ENCODE measurements at places on chromosomes 13 and 19.

GRCh38 chr19:17686592-17687024 is 1.5 kb downstream of the UNC13A start:
- DNase-seq, result peak; percentile 39

DNA sequence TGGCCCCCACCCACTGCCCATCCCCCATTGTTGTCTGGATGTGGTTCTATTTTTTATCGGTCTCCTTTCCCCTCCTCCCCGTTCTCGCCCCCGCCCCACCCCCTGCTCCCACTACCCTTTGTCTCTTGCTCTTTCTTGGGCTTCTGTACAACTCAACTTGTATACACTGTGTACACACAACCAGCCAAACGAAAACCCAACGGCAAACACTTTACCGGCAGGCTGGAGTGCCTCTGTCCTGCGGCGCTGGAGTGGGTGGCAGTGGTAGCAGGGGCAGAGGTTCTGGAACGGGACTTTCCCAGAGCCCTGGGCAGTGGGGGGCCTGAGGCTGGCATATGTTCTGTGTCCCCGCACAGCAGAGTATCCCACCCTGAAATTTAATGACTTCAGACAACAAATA is 13.7 kb downstream of the RRAS start:
- DNase-seq, result peak; percentile 22

- DNase-seq, result peak; percentile 79
Measured at GRCh38 chr19:29662604-29663404, 2.5 kb upstream of the PLEKHF1 start.

- DNase-seq, result no peak
Measured at GRCh38 chr13:29703421-29703820, 107.9 kb upstream of the SLC7A1 start.

DNA sequence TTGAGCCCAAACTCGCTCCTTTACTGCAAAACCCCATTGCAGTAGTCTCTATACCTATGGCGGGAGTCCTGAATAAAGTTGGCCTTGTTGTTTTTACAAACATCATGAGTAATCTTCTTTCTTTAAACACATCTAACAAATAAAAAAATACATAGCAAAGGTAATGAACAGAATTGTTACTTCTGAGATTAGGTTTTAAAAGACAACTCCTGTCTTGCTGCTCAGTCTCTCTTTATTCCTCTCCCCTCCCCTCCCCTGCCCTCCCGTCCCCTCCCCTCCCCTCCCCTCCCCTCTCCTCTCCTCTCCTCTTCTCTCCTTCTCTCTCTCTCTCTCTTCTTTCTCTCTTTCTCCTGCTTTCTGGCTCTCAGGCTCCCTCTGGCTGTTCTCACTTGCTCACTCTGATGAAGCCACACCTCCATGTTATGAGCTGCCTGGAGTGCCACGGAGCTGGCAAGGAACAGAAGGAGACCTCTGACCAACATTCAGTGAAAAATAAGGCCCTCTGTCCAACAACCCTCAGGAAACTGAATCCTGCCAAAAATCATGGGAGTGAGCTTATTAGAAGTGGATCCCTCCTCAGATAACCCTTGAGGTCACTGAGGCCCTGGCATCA is 300.7 kb upstream of the MIR17HG start:
- DNase-seq, result no peak

GRCh38 chr19:14949876-14950275 is 8.6 kb downstream of the OR7C2 start:
- DNase-seq, result no peak

- no peak for DNase-seq
Measured at GRCh38 chr13:99151516-99151915, 49.1 kb upstream of the UBAC2 start.

DNA sequence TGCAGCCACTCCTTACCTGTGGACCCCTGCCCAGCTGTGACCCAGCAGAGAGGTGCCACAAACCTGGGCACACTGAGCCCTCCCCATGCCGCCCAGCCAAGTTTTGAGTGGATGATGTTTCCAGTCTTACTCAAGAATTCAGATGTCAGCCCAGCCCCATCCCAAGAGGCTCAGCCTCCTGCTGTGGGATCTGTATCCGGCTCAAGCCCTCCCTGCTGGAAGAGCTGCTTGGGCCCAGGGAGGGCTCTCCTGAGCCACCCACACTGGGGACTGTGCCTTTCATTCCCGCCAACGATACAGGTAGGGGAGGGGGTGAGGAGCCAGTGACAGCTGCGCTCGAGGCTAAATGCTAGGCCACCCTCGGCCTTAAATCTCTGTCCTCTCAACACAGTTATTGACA is 5.9 kb upstream of the SLC7A9 start:
- DNase-seq, result no peak
